ENCODE measurements at places on chromosomes 4 and X.

GRCh38 chrX:43969504-43970501, 3.4 kb downstream of the NDP start:
- DNase-seq = peak; percentile 16

- no peak for DNase-seq
Observed at GRCh38 chrX:154401045-154401799, 3.0 kb downstream of the RPL10 start.

GRCh38 chr4:152805818-152806217, 26.1 kb downstream of the ARFIP1 start:
- no peak for DNase-seq

GRCh38 chr4:5416637-5417036, 291.7 kb downstream of the EVC2 start:
- no peak for DNase-seq

DNA sequence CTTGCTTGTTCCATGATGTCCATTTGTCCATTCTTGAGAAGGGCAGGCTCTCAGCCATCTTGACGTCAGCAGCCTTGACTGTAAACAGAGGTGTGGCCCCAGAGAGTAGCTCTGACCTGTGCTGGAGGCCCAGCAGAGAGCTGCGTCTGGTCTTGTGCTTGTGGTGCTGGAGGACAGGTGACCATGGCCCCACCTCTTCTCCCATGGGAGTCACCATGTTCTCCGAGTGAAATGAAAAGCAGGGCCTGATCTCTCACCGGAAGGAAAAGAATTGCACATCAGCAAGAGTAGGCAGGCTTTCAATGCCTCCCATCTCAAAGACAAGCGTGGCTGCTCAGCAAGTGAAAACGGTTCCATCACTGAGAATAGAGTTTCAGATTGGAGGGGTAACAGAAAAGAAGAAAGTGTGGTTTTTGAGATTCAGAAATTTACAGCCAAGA, 11.5 kb downstream of the PARM1 start:
- no peak for DNase-seq

GRCh38 chr4:15702941-15703403, at the start of gene BST1:
BST1 (plus strand) TSS chr4:15703065; CDS start chr4:15703145, 80 bp downstream.
- no peak for DNase-seq

DNA sequence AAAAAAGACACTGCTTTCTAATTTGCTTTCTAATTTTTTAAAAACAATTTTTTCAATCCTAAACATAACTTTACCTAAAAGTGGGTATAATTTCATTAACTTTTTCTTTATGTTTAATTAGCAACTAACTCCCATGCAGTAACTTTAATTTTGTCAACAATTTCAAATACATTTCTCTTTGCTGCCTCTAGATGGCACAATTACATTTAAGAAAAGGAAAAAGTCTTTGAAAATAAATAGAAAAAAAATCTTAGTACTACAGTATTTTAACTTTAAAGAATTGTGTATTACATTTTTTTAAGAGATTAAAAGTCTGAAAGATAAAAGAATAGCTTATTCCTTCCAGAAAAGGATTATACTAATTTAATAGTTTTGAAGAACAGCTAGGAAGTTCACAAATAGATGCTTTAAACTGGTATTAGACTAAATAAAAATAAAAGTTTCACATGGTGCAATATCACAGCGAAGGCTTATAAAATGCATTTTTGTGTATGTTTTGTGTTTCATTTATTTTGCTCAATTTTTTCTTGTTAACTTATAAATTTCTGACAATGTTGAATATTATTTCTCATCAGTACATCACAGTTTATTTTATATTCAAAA, 105.1 kb downstream of the ADGRA3 start:
- peak; percentile 52 for DNase-seq

DNA sequence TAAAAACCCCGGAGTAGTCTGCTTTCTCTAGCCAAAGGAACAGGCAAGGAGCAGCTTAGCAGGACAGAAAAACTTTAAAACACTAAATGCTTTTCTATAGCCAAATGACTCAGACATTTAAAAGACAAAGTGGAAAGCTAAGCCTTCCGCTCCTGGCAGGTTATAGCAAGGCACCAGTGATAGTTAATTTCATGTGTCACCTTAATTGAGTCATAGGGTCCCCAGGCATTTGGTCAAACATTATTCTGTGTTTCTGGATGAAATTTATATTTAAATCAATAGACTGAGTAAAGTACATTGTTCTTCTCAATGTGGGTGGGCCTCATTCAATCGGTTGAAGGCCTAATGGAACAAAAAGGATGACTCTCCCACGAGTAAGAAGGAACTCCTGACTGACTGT, 885.7 kb upstream of the ADGRL3 start:
- no peak for DNase-seq

DNA sequence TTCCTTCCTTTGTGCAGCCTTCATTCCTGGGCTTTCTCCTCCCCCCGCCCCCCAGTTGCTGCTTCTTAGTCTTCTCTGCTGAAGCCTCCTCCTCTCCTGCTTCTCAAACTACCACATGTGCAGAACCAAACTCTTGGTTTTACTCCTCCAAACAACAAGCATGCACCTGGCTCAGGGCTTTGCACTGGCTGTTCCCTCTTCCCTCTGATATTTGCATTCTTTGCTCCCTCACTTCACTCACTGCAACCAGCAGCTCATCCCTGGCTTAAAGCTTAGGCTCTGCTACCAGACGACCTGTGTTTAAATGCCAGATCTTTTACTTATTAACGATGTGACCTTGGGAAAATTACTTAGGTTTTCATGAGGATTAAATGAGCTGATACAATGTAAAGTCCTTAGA, 51.4 kb downstream of the MED28 start:
- no peak for DNase-seq

- DNase-seq = no peak
Observed at GRCh38 chrX:69145714-69146113, 19.5 kb downstream of the PJA1 start.

GRCh38 chr4:150585611-150586010, 3.7 kb downstream of the MAB21L2 start:
- no peak for DNase-seq

- peak; percentile 71 for DNase-seq
Observed at GRCh38 chrX:2677764-2678163, 13.3 kb upstream of the CD99 start.

DNA sequence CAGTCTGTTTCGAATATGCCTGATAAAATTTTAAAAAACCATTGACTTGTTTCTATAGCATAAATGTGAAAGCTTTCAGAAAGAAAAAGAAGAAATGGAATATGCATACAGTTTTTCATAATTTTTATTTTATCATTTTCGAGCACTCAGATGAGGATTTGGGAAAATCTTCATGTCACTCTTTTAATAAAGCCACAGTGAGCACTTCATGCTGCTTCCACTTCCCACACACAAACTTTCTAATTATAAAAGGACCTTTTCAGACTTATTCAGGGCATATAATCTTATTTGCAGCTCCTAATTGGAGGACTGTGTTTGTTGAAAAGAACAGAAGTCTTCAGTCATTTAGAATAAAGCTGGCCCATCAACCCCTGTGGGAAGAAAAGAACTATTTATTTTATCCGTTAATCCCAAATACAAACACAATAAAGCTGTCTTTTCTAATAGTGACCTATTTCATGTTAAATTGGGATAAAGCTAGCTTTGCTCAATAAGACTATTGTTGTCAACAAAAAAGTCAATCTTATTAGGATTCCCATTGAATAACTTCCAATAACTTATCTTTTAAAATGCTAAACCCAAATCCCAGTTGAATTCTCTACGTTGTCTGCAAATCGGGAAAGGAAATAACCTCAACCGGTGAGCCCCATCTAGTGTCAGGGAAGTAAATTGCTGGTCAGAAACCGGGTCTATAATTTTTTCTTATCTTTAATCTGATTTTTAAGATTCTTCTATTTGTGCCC, 211.5 kb downstream of the PDGFRA start:
- DNase-seq = peak; percentile 29
